ENCODE measurements at places on chromosomes 11 and 22.

DNA sequence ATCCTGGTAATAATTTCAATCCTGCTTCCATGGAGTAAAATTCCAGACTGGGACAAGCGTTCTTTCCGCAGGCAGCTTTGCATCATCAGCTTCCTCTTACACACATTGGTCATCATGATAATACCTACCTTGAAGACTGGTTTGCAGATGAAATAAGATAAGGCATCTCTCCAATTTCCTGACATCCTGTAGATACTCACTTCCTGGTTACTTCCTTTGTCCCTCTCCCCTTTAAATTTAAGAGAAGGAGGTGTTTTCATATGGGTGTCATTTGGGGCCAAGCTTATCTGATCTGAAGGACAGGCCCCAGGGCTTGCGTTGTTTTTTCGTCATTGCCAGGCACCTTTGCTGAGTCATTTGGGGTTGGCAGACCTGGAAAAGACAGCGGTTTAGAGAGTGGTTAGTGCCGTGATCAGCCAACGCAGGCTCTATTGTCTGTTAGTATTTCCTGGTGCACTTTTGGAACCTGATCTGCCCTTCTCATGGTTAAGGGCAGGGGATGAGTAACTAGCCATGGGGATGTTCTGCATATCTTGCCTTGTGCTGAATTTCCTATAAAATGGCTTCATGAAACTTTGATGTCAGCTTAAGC lies 24.1 kb downstream of the GRAMD1B start:
- DNase-seq, result no peak

DNA sequence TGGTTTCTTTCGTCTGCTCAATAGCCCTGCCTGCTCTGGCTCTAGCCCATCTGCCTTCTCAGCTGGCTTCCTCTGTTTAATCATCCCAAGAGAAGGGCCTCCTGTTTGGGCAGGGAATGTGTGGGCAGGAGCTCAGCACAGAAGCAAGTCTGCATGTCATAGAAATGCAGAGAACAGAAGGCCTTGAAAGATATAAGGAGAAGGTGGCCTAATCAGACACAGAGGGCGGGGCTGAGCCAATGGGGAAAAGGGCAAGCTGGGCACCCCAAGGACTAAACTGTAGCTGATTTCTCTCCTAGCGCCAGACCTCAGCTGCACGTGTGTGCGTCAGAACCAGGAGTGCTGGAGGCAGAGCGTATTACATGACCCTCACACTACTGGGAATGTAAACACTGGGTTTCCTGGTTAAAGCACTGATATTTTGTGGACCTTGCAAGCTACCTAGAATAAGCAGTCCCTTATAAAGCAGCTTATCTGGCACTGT lies 7.6 kb upstream of the CCKBR start:
- DNase-seq, result peak; percentile 89

DNA sequence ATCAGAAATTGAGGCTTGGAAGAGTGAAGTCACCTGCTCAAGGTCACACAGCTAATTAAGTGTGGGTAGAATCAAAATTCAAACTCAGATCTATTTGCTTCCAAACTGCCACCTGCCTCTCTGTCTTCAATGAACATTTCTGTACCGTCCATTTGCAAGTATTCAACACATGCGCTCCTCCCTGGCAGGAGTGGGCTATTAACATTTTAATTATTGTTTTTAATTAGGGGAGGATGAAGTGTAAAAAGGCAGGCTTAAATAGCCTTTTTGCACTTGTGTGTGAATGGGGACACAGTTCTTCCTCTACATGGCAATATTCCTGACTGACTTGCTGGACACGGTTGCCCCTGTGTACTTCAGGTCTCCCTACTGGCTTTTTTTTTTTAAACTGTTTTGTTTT lies 114.4 kb upstream of the NARS2 start:
- DNase-seq, result no peak

DNA sequence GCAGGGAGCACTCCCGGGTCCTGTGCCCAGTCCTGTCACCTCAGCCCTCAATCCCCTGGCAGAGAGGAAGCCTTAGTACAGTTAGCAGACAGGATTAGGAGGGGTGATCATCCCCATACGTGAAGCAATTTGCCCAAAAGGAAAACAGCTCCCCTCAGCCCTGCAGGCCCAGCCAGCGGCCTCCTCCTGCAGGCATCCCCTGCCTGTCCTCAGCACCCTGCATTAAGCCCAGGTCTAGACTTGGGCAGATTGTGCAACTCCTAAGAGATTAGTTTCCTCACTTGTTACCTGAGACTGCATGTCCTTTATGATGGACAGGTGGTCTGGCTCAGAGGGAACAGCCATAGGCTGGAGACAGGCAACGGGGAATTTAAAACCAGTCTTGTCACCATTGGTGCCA lies 95.5 kb upstream of the TMEM45B start:
- DNase-seq, result no peak

Measured in testis (tissue), 5 donors.